OCI-M1 (cell line): ENCODE measurements at places on chromosomes 7 and 10.

DNA sequence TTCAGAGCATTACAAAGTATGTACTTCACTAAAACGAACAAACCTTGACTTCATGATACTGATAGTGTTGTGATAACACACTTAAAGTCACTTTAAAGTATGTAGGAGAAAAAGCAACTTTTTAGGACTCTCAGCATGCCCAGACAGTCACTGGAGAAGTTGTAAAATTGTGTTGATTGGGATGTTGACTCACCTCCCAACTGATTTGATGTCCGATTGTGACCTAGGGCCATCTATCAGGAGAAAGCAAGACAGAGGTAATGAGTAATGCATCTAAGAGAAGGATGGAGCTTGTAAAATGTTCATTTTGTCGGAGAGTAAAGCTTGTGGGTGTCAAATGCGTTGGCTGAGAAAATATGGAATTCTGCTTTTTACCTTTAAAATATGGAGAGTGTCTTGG is 135.4 kb upstream of the SEMA3D start:
- no peak for DNase-seq

DNA sequence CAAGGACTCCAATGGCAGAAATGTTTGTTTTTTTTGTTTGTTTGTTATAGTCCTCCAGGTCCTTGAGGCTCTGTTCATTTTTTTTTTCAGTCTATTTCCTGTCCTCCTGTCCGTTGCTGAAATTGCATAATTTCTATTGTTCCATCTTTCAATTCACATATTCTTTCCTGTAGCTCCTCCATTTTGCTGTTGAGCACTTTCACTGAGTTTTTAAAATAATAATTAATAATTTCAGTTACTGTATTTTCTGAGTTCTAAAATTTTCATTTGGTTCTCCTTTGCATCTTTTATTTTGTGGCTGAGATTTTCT is 202.3 kb upstream of the AGR3 start:
- DNase-seq, result no peak

DNA sequence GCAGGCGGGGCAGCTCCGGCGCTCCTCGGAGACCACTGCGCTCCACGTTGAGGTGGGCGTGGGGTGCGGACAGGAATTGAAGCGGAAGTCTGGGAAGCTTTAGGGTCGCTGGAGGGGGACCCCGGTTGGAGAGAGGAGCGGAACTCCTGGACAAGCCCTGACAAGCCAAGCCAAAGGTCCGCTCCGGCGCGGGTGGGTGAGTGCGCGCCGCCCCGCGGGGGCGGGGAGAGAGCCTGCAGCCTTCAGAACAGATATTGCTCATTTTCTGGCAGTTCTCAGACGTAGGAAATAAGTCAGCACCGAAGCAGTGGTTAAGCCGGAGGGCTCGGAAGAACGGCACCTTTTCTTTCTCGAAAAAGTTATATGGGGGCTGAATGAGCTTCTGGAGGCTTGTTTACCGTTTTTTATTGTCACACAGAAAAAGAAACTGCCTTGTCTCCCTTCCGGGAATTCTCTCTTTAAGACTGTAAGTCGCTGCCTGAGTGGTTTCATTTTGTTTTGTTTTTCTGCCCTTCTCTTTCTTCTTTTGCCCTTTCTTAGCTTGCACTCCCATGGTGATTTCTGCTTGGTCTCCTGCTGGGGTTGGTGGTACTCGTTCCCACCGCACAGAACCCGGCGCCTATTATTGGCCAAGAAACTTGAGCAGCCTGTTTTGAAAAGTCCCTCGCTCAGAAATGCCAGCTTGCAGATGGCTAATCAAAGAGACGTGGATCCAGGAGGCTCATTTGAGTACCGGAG is 732 bp downstream of the FAS start:
- peak; percentile 84 for DNase-seq

GRCh38 chr10:20986049-20986448 is 88.9 kb upstream of the NEBL start:
- no peak for DNase-seq

DNA sequence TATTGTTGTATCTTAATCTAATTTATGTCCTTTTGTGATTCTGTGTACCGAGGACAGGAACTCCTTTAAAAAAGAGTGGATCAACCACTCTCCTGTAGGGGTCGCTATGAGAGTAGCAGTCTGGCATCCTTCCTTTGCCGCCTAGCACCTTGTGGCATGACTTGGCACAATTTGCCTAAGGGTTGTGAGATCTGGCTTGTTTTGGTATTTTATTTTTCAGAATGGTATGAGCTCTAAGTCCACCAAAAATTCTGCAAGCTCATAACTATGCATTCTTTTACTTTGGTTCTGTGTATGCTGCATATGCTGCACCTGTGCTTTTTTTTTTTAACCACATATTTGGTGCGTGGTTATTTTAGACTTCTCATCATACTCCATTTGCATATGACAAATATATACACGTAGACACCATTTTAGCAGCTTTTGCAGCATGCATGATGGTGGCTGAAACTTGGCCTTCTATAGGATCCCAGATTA is 112.8 kb downstream of the CDK14 start:
- peak; percentile 87 for DNase-seq

GRCh38 chr10:124394583-124394982 is 24.1 kb downstream of the OAT start:
- no peak for DNase-seq

GRCh38 chr7:151732834-151733592 is 143.9 kb downstream of the PRKAG2 start:
- DNase-seq, result no peak

DNA sequence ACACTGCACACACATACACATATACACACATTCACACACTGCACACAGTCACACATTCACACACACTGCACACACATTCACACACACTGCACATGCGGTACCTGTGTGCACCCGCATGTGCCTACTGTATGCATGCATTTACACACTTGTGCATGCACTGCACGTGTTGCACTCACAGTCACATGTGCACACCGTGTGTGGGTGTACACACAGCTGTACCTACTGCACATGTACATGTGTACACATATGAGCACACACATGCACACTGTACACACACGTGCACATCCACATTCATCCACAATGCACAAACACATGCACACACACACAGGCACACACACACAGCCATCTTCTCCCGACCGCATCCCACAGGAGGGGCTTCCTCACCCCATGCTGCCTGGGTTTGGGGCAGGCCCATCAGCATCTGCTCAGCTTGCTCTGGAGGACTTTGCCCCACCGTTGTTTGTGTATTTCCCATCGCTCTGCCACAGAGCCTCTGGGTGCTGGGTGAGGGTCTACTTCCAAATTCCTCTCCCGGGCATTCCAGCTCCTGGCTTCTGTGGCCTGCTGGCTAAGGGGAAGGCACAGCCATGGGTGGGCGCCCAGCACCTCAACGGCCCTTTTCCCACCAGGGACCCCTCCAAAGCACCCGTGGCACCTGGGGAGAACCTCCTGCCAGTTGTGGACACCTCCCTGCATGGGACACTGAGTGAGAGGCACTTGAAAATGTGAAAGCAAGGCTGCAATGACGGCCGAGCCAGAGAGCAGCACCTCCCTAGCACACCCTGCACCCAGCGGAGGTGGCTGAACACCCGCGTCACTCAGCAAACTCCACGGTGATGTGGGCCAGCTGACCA is 324.3 kb downstream of the PTPRN2 start:
- no peak for DNase-seq

- DNase-seq, result peak; percentile 13
These were observed 57.1 kb downstream of the LRRTM3 start for GRCh38 chr10:66982792-66983474.

- DNase-seq, result peak; percentile 88
These were observed 14.7 kb downstream of the LZTS2 start for GRCh38 chr10:101014230-101014884.

GRCh38 chr7:44285561-44285960 is 39.8 kb downstream of the CAMK2B start:
- no peak for DNase-seq

GRCh38 chr10:116444527-116445142 is 17.0 kb downstream of the PNLIPRP3 start:
- DNase-seq, result peak; percentile 54

DNA sequence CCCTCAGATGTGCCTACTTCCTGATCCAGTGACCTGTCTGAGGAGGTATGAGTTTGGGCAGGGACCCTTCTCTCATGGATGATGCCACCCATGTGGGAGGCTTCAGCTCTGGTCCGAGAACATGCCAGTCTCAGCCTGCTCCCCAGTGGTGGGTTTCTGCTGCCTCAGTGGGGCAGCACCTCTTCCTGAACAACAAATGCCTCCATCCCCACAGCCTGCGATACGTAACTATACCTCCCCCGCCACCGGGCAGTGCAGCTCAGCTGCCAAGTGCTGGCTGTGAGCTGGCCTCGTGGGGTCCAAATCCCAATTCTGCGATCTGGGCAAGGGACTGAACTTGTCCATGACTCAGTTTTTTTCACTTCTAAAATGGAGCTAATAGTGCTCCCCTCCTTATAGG is 3.1 kb downstream of the GDF10 start:
- DNase-seq, result no peak

DNA sequence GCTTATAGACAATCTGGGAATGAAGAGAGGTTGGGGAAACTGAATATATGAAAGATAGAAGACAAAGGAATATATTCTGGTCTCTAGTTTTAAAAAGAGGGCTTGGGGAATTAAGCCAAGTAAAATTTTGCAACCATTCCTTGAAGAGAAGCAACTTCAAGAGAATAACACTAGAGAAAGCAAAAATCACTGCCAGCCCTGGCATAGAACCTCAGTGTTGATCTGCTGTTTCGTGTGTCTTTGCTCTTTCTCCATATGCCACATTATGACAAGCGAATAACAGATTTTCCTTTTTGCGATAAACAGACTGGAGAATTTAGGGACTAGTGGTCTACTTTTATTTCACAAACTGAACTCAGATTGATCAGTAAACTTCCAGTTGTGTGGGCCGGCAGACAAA is 132.7 kb downstream of the XPNPEP1 start:
- no peak for DNase-seq

DNA sequence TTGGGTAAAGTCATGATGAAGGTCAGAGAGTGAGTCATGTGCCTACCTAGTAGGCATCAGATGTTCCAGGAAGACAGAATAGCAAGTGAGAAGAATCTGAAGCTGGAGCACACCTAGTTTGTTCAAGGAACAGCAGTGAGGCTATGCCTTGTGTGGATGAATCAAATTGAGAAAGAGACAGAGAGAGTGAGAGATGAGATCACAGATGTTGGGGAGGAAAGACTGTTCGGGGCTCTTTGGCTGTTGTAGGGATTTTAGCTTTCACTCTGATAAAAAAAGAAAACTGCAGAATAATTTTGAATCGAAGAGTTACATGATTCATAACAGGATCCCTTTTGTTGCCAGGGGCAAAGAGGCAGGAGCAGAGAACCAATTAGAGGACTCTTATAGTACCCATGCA is 6.3 kb downstream of the LIPF start:
- no peak for DNase-seq

GRCh38 chr10:124547647-124548168 is 86.1 kb downstream of the LHPP start:
- peak; percentile 84 for DNase-seq

- peak; percentile 80 for DNase-seq
These were observed at the start of gene FIGNL1 for GRCh38 chr7:50449881-50450589. TSS of gene FIGNL1 (minus strand) at chr7:50450350. CDS start at chr7:50447287, 3,063 bp downstream.

DNA sequence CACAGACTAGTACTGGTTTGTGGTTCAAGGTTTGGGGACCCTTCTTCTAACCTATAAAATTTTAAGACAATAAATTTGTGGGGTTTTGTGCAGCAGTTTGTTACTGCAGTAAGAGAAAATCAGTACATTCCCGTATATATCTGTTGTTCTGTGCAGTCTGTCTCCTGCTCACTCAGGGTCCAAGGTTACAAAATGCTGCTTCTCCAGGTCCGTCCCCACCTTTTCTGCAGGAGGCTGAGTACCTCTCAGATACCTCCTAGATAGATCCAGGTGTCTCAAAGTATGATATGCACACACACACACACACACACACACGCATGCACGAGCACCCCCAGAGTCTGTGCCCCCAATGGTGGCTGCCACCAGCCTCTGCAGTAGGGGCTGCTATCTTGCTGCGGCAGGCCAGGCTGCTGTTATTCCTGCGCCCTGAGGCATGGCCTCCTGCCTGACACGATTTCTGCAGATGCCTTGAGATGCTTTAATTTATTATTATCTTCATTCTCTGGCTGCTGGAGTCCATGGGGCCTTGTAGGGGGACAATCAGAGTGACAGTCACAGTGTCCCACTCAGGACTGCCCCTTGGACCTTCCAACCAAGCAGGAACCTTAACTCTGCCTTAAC is 25.2 kb upstream of the ASL start:
- no peak for DNase-seq

DNA sequence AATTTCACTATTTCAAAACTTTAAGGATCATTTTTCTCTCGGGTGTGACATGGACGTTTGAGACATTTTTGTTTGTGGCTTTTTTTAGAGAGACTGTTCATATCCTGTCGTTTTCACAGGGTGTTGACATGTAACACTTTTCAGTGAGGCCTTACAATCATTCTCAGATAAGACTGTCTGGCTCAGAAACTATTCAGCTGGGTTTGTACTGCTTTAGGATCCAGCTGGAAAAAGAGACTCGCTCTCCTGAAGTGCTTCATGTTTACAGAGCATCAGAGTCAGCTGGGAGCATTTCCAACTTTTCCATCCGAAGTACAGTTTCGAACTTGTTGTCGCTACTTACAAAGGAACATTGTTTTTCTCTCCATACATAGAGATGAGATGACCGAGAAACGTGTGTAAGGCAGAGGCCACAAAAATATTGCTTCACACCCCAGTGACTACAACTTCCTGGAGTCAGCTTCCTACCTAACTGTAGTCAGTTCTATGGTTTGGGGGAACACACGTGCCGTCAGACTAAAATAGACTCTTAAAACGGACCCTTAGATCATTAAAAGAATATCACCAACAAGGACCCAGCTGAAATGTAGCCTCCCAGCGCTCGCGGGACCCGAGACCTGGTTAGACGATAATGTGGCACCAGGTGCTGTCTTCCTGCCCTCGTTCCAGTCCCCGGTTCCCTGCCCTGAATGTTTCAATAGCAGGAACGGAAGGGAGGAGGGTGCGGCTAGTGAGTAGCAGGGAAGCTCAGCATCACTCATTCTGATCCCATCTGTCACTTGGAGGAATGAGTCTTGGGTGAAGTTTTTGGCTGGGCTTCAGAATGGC is 78.0 kb downstream of the MKI67 start:
- no peak for DNase-seq

- DNase-seq, result peak; percentile 83
These were observed 1.6 kb downstream of the FAM53B start for GRCh38 chr10:124742413-124743190.

DNA sequence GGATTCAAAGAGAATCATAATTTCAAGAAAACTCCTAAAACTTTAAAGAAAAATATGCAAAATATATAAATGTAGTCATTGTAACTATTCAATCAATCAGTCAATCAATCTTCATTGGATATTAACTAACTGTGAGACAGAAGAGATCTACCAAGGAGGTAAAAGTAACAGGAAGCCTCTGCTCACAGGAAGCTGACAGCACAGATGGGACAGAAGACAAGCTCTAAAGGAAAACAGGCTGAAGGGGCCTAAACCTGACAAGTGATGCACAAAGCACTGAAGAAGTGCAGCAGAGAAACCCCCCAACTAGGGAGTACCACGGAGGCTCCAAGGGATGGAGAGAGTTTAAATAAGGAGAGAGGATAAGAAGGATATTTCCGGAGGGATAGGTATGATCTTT is 173.0 kb downstream of the SKAP2 start:
- no peak for DNase-seq
